ENCODE measurements at places on chromosomes 7 and 10.
A peak's percentile ranks its signal among the peaks of the same experiment; 100 is the strongest.

DNA sequence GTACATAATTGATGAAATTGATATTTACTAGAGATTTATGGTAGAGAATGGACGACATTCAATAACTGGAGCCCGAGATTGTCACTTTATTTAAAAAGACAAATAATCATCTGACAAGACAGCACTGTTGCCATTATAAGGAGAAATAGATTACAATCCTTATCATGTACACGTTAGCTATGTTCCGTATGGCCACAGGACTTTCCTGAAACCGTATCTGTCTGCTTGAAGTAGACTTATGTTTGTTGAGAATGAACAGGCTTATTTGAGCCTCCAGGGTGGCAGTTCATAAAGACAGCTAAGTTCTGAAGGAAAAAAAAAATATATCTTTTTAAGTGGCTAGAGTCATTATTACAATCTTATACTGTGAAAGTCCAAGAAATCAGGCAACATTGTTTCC is 317.2 kb downstream of the BICC1 start:
- DNase-seq = no peak

- DNase-seq = peak; percentile 70
Observed at GRCh38 chr10:30980951-30981616, 50.6 kb downstream of the ZNF438 start.

DNA sequence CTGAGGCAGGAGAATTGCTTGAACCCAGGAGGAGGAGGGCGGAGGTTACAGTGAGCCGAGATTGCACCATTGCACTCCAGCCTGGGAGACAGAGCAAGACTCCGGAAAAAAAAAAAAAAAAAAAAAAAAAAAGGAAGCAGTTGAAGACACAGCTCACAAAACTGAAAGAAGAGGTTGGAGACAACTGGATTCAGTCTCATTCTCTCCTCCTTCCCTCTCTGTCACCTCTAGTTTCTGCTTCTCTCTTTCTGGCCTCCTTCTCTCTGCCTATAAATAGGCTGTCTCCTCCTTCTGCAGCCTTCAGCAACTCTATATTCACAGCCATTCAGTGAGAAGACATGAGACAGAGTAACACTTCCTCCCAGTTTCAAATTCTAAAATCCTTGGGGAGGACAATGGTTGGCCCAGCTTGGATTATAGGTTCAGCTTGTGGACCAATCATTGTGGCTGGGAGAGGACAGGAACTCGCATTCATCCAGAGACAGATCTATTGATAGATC is 125.6 kb upstream of the HABP2 start:
- DNase-seq = no peak

- DNase-seq = no peak
Observed at GRCh38 chr7:155027879-155028278, 25.0 kb upstream of the PAXIP1 start.

DNA sequence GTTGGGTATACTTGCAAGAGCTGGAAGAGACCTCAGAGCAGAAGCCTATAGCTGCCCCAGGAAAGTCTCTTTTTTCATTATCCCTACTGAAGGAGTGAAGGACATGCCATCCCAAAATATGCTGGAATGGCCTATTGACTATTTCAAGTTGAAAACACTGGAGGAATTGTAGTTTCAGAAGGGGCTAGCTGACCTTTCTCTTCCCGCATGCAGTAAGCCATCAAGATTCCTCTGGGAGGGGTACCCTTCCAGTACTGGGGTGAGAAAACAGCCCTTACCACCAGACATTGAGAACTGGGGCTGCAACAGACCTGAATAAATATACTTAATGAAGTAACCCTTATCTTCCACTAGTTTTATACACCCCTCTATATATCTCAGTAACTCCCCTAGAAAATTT is 41.7 kb downstream of the CHCHD3 start:
- DNase-seq = no peak

DNA sequence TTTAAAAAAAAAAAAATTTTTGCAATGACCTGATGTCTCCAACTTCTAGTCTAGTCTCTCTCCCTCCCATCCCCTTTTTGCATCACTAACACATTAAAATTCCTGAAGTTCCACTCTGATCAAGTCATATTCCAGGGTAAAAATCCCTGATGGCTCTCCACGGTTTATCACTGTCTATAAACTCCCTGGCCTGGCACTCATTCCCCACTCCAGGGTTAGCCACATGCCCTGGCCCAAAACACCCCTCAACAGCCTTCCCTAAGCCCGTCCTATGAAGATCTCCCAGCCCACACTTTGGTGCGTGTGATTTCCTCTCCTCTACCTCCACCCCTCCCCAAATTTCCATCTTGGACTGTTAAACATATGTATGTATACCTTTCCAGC is 125.4 kb downstream of the JAZF1 start:
- no peak for DNase-seq

DNA sequence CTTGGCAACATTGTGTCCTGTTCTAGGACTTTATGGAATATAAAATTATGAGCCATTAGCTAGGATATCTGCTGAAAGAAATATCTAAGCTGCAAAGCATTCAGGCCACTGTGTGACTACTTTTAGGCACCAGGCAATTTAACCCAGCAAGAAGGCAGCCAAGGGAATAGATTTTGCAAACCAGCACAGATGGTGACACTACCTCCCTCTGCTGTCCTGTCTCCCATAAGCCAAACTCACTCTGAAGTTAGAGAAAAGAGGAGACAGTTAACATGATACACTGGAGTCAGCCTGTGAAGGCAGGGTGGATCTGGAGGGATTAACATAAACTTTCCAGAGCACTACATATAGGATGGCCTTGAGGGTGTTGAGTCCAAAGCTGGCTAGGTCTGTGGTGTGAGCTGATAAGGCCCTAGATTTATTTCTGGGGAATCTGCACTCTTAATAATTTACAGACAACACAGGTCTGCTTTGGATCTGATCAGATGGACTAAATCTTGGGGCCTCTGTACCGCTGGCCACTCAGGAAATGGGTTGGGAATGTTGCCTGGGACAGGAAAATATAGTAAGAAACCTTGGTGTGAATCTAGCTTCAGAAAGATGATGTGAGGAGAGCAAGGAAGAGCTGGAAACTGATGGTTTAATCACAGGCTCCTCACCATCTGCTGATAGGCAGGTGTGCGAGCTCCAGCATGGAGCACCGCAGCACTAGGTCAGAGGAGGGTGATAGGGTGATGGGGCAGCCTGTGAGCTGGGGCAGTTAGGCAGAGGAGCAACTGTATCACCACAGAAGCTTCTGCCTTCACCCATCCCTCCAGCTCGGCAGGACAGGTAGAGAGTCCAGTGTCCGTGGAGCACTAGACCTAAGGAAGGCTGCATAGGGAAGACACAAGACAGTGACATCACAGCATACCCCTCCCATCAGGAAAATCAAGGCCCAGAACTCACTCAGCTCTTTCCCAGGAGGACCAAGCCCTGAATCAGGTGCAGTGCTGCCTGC is 229.9 kb upstream of the PRSS1 start:
- DNase-seq = no peak

DNA sequence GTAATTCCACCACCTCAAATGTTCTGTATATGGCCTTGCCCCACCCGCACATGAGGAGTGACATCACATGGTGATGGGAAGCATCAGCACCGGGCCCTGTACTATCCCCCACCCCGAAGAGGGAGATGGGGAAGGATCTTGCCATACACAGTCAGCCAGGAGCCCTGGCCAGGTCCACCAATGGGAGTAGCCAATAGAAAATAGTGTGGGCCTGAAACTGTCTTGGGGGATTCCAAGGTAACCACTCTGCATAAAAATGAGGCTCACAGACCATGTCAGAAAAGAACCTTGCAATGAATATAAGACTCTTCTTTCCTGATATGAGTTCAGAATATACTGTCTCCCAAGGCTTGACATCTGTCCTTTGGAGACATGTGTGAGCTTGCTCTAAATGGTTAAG is 51.1 kb downstream of the ADRB1 start:
- DNase-seq = no peak

DNA sequence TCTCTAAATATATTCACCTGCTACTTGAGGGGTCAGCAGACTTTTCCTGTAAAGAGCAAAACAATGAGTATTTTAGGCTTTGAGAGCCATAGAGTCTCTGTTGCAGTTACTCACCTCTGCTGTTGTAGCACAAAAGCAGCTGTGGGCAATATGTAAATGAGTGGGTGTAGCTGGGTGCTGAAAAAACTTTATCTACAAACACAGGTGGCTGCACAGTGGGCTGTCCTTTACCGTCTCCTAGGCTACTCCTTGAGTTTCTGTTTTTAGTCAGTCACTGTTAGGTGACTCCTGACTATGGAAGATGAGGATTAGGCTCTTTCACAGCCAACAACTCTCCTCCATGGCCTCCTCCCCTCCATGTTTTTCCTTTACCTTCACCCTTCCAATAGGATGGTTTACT is 286.1 kb upstream of the C7orf33 start:
- DNase-seq = peak; percentile 48

DNA sequence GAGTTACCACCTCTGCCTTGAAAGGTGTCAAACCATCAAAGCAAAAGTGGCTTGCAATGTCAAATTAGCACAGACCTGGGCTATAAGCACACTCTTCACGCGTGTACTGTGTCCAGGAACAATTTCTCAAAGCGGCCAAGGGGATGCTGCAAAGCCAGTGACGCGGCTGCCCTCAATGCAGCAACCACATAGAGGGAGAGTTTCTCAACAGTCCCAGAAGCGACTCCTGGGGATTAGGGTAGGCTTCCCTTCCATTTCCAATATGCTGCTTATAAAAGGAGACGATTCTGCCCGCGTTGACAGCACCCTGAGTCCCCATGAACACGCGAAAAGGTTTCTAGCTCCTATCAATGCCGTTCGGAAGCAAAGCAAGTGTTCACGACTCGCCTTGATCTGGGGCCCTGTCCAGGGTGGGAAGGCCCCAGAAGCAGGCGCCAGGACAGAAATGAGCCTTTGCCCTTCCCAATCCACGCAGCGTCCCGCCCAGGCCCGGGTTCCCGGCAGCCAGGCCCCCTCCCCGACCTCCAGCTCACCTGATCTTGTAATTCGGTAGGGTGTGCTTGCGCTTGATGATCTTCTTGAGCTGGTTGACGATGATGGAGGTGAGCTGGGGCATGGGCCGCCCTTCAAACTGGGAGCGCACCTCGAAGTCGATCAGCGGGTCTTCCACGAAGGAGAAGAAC is 1.3 kb downstream of the PDZD8 start:
- DNase-seq = no peak

- no peak for DNase-seq
Observed at GRCh38 chr7:42351316-42351935, 114.4 kb upstream of the GLI3 start.

- DNase-seq = no peak
Observed at GRCh38 chr7:56447864-56448693, 331.9 kb upstream of the NUPR2 start.

DNA sequence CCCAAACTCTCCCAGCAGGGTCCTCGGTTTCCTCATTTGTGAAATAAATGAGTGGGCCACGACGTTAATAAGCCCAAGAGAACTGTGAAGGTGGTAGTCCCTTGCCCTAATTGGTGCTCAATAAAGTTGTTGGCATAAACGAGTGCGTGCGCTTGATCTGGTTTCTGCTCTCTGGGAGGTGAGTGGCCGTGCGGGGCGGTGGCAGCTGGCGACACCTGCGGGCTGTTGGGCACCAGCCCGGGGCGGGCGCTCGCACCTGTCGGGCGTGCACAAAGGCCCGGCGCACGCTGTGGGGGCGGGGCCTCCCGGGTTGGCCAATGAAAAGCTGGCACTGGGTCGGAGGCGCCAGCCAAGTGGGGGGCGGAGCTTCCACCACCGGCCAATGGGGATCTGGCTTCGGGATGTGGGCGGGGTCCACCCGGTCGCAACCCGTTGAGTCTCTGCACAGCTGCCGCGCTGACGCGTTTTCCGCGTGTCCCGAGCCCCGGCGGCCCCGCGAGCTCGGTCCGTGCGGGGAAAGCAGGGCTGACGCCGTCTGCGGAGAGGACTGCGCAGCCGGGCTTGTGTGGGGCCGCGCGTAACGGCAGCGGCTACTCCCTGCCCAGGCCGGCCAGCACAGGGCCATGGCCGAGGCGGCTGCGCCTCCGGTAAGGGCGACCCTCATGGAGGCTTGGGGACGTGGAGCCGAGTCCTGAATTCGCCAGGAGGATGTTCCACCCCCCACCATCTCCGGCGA is 23.0 kb downstream of the ZNF783 start:
- DNase-seq = peak; percentile 95

DNA sequence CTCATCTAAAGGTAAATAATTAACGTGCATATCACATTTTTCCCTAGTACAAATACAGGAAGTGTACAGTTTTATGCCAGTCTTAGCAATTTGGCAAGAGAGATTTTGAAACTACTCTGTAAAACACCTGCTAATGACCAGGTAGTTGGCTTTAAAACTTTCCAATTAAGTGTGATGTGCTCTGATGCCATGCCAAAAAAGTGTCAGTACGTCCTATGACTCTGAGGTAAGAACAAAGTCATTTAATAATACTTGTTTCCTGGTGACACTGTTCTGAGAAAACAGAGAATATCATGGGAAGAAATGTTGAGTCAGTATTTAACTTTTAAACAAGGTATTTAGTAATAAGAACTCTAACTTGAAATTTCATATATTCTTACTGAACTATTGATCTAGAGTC is 9.6 kb downstream of the PDZD8 start:
- DNase-seq = no peak

GRCh38 chr10:118501637-118502440 is 93.6 kb downstream of the PRLHR start:
- no peak for DNase-seq

GRCh38 chr10:112695539-112695938 is 248.5 kb downstream of the VTI1A start:
- DNase-seq = no peak

GRCh38 chr7:2818121-2818520 is 26.0 kb downstream of the GNA12 start:
- no peak for DNase-seq

DNA sequence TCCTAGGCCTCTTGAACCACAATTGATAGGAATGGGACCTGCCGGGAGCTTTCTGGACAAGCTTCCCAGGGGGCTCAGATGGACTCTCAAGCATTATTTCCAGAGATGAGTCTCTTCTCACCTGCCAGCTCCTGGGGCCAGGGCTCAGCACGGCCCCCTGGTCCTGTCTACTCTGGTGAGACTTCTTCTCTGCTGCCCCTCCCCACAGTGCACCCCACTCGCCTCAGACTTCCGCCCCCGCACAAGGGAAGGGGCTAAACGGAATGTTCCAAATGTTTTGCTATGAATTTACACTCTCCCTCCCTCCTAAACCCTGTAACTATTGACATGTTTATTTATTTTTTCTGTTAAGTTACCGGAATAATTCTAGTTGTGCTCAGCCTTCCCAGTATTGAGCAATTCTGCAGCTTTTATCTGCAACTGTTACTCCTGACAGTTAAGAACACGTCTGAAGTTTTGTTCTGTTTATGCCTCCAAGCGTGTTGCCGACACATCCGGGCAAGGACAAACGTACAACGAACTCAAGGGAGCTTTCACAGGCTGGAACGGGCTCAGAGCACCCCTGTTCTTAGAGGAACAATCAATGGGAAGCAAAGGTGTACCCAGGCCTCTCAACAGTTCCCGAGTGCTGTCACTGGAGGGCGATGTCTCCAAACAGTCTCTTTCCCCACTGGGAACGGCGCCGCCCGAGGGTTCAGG is 55.2 kb downstream of the FHIP2A start:
- peak; percentile 27 for DNase-seq

GRCh38 chr10:113663142-113663541 is 699 bp downstream of the NRAP start:
- DNase-seq = no peak

- DNase-seq = no peak
Observed at GRCh38 chr10:88791924-88792323, 10.6 kb upstream of the LIPM start.

GRCh38 chr7:115099906-115100305 is 178.0 kb downstream of the MDFIC start:
- DNase-seq = no peak

GRCh38 chr7:106552645-106553445 is 108.1 kb downstream of the CCDC71L start:
- no peak for DNase-seq

GRCh38 chr7:34425194-34425593 is 232.8 kb upstream of the NPSR1 start:
- DNase-seq = no peak

GRCh38 chr7:116340943-116341907 is 130.9 kb downstream of the TES start:
- no peak for DNase-seq

Measured in NCI-H774 (cell line).